ENCODE measurements at places on chromosomes 13 and 19.

GRCh38 chr19:6241056-6241455, 38.7 kb downstream of the MLLT1 start:
- no peak for DNase-seq

- no peak for DNase-seq
Observed at GRCh38 chr13:98291658-98292057, 114.6 kb upstream of the RNF113B start.

DNA sequence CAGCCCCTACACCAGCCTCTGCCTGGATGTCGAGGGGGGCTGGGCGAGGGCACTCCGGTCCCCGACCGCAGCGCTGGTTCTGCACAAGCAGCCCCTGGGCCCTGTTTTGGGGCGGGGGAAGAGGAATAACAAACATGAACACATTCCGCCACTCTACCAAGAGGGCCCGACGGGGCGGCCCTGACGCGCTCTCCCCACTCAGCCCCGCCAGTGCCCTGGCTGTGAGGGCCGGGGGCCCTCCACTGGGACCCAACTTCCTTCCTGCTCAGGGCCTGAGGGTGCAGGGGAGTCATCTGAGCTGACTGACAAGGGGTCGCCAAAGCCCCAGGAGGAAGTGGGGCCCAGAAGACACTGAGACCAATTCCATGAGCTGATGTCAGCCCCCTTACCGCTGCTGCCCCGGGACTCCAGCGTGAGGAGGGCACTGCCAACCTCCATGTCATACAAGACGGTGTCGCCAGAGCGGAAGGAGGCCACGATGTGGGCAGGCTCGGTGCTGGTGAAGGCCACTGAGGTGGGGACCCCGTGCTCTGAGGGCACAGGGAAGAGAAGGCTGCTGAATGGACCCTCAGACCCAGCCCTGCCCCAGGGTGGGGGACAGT, 5.6 kb upstream of the PRKD2 start:
- DNase-seq = no peak

GRCh38 chr13:35888981-35889380, 242.2 kb downstream of the DCLK1 start:
- DNase-seq = no peak

GRCh38 chr19:37931881-37932655, 25.1 kb downstream of the SIPA1L3 start:
- no peak for DNase-seq

DNA sequence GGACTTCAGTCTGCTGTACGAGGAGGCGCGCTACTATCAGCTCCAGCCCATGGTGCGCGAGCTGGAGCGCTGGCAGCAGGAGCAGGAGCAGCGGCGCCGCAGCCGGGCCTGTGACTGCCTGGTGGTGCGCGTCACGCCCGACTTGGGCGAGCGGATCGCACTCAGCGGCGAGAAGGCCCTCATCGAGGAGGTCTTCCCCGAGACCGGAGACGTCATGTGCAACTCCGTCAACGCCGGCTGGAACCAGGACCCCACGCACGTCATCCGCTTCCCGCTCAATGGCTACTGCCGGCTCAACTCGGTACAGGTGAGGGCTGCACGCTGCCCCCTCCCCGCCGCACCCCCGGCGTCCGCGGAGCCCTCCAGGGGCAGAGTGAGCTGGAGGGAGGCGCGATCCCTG, 14.6 kb downstream of the KCTD15 start:
- DNase-seq = no peak
